ENCODE measurements at places on chromosomes 11 and 22.

DNA sequence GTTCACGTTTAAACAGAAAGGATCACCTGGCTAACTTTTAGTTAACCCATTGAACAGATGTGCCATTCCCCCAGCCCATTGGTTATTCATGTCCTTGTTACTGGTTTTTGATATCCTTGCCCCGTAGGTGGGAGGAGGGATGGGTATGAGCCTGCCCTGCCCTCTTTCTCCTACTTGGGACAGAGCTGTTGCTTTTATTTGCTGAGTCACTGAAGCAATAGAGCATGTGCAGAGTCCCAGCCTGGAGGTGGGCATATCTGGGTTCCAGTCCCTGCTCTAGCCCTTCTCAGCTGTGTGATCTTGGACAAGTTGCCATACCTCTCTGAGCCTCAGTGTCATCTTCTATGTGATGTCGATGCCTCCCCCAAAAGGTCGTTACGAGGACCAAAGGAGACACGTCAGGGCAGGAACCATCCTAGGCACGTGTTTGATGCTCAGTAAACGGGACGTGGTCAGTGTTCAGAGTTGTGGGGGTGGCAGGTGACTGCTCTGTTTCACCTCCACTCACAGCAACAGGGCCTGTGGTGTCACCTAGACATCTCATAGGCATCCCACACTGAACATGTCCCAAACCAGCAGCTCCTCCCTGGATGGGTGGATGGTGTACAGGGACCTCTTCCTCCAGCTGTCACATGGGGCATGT is 61.0 kb downstream of the BMAL1 start:
- no peak for DNase-seq

GRCh38 chr22:45933506-45934167 is 43.3 kb downstream of the WNT7B start:
- DNase-seq: no peak

DNA sequence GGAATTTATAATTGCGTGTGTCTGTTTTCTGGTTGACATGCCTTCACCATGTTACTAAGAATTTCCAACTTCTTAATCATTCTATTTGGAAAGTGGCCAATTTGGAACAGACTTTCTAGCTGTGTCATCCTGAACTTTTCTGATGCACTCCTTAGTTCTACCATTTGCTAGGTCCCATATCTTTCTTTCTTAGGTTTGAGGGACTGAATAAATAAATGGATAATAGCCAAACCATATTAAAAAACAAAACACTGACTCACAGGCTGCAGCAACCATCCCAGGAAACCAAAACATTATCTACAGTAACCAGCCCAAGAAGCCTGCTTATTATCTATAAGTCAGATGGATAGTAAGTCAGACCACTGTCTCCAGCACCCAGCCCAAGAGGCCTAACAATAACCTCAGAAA is 57.5 kb upstream of the PLET1 start:
- no peak for DNase-seq

DNA sequence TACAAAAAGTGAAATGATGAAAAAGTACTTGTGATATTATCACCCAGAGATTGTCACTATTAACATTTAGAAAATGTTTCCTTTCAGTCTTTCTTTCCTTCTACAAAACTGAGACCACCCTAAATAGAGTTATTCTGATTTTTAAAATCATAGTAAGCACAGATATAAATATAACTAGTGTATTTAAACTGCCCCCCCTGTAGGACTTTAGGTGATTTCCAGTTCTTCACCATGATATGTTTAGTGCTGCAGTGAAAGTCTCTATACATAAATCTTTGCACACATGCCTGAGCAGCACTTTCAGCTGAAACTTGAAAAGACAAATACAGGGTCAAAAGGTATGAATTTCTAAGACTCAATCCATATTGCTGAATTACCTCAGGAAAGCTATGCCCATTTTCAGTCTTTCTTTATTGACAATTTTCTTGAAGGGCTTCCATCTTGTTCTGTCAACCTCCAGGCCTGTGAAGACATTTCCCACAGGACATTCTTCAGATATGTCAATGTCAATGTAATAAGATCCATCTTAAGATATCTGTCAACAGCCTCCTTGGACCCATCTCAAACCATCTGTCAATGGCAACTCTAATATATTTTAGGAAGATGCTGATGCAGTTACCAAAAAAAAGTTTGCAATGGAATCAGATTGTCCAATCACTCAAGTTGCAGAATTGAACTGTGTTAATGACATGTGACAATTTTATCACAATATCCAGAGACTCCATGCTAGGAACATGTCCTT is 30.8 kb upstream of the LDLRAD3 start:
- DNase-seq: no peak

DNA sequence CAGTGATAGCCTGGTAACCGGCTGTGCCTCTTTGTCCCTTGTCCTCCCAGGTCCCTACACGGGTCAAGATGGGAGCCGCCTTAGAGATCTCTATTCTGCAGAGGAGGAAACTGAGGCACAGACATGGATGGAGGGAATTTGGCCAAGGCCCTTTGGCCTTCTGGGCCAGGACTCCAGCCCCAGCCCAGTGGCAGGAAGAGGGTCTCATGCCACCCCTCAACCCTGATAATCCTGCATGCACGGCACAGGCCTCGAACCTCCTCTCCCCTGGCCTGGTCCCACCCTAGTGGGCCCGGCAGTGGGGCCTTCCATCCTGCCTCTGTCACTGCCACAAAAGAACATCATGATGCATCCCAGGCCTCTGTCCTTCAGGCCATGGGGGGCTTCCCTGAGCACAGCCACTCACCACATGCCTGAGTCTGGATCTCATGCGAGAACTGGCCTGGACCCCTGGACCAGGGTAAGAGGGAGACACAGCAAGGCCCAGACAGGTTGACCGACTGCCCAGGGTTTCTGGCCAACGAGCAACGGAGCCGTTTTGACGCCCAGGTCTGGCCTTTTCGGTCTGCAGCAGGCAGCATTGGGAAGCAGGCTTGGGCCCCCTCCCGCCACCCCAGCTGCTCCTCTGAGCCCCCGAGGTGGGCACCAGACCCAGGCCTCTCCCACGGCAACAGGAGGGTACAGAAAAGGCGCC is 6.5 kb downstream of the LINC01488 start:
- DNase-seq: no peak

DNA sequence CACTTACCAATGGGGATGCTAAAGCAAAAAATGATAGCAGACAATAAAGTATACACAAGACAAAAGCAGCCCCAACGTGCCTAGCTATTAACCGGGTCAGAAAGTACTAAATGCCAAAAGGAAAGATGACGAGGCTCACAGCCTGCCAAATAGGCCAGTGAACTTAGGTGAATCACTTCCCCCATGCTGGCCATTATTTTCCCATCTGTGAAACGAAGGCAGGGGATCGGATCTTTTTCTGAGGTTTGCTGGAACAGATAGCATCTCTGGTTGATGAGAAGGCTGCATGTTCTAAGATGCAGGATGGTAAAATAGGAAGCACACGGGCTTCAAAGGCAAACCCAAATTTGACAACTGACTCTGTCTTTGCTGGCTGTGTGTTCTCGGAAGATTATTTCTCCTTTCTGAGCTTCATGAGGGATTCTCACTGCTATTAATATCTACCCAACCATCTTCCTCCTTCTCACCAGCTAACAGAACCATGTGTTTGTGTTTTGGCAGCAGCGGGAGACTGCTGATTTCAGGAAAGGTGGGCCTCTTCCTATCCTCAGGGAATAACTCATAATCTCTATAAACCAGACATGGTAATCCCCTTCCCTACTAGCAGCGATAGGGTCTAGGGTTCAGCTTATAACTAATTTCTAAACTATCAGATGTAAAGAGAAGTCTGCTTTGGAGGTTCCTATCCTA is 390.7 kb downstream of the LARGE1 start:
- DNase-seq: no peak

DNA sequence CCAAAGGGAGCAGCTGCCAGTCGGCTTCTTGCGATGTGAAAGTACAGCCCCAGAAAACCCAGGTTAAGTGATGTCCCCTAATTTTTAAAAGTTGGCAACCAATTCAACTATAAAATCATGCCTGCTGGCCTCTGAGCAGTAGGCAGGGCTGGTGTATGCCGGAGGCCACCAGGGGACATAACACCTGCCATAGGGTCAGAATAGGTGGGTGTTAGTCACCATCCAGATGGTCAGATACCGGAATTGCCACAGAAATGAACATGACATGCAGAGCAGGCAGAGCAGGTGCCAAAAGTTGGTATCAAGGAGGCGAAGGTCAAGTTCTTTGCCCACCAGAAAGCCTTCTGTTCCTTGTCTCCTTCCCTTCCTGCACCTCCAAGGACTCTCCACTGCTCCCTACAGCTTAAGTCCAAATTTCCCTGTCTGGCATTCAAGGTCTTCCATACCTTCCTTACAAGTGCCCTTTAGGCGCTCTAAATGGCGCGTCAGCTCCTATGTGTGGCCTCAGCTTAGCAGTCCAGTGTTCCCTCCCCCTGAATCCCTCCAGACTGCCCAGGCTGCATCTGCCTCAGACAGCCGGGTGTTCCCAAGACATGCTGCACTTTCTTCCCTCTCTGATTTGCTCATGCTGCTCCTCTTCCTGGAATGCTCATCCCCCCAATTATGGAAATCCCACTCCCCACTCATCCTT is 45.1 kb downstream of the PTPRJ start:
- no peak for DNase-seq

GRCh38 chr11:134118006-134118405 is 49.1 kb downstream of the JAM3 start:
- no peak for DNase-seq

Data from stimulated activated CD8-positive, alpha-beta memory T cell treated with anti-CD3 and anti-CD28 coated beads, Interleukin-7, amount 100 ng/mL, for 48 hours (primary cell).